NCI-H2171 treated with DMSO at 0.1 percent for 48 hours (cell line): ENCODE measurements at places on chromosomes 2 and 18.

DNA sequence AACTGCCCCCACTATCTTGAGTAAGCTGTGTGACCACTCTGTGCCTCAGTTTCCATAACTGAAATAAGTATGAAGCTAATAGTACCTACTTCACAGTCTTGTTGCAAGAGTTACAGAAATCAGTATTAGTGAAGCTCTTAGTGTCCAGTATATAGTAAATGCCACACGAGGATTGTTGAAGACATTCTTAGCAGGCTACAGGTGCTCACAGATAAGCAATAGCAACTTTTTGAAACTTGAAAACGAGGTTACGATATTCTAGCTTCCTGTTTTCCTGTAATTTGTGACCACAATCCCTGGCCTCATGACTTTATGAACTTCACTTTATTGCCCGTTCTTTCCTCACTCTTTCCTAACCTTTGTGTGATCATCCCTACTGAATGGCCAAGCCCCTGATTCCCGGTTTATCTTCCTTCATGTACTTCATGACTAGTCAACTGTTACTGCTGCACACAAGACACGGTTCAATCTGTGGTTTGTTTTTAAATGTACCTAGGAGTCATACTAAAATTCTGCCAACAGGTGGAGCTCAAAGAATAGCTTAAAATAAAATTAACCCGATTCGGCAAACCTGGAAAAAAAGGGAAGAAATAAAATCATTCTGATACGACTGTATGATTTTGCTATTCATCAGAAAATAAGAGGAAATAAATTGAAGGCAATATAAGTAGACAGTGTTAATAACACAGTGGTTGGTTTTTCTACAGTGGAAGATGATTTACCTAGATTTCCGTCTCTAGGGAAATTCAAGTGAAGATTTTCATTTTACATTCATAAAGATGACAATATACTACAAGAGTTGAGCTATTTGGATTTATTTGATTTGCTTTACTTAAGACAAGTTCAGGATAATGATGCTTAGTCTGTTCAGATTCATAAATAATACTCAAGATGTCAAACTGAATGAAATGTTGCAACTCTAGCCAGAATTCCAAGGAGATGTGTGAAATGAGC lies 38.1 kb upstream of the STAT1 start:
- DNase-seq = peak; percentile 63

GRCh38 chr2:26448651-26449050 lies 29.3 kb downstream of the OTOF start:
- DNase-seq = no peak

- peak; percentile 17 for DNase-seq
These were observed 121.7 kb upstream of the TACR1 start for GRCh38 chr2:75320898-75321598.

- no peak for DNase-seq
These were observed 118.6 kb downstream of the PARD3B start for GRCh38 chr2:204663816-204664425.

GRCh38 chr2:163670929-163671328 lies 64.9 kb downstream of the FIGN start:
- DNase-seq = no peak

DNA sequence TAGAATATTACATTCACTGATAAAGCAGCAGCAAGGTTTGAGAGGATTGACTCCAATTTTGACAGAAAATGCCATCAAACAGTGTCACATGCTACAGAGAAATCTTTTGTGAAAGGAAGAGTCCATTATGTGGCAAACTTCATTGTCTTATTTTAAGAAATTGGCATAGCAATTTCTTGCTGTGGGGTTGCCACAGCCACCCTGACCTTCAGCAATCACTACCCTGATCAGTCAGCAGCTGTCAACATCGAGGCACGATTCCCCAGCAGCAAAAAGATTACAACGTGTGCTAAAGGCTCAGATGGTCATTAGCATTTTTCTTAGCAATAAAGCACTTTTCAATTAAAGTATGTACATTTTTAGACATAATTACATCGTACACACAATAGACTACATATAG lies 74.7 kb downstream of the PRKCE start:
- DNase-seq = no peak

GRCh38 chr2:64931246-64932115 lies 57.7 kb upstream of the SLC1A4 start:
- DNase-seq = no peak

- DNase-seq = no peak
These were observed 164.1 kb downstream of the FHOD3 start for GRCh38 chr18:36461551-36461987.

DNA sequence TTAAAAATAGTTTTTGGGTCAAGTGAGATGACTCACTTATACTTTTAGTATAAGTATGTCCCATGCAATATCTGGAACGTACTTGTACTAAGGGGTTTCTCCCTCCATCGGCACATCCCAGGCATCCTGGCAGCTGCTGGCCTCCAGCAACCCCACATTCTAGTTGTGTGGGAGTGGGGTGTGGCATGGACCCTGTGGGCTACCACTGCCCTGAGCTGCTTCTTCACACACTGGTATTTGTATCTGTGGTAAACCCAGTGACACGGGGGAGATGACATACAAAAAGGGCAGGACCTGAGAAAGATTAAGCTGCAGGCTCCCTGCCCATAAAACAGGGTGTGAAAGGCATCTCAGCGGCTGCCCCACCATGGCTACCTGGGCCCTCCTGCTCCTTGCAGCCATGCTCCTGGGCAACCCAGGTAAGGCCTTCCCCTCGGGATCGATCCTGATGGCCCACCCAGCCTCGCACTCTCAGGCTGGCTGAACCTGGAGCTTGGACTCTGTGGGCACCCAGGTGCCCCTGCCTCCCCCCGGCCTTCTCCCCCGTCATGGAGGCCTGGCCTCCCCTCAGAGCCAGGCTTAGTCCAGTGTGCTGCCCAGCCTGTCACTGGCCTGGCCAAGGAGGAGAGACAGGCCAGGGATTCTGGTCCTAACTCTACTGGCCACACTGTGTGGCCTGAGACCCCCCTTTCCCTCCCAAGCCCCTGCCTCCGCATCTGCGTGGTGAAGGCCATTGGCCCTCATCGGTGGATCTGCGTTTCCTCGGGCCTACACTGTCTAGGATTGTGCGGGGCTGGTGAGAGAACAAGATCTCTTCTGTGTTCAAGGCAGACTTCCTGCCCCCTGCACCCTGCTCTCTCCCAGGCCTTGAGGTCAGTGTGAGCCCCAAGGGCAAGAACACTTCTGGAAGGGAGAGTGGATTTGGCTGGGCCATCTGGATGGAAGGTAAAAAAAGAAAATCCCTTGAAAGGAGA lies at the start of gene GNLY:
Gene GNLY, plus strand, starts transcription at position 307 of the 974 bp plus-strand sequence. Its CDS starts 61 bp downstream, at position 368.
- DNase-seq = no peak

DNA sequence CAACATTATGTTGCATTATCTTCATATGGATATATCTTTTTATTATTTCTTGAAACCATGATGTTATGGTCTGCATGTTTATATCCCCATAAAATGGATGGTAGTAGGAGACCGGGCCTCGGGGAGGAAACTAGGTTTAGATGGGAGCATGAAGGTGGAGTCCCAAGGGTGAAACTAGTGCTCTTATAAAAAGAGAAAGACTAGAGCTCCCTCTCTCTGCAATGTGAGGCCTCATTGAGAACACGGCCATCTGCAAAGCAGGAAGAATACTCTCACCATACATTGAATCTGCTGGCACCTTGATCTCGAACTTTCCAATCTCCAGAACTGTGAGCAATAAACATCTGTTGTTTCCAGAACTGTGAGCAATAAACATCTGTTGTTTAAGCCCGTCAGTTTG lies 64.0 kb downstream of the NXPH2 start:
- DNase-seq = peak; percentile 10

DNA sequence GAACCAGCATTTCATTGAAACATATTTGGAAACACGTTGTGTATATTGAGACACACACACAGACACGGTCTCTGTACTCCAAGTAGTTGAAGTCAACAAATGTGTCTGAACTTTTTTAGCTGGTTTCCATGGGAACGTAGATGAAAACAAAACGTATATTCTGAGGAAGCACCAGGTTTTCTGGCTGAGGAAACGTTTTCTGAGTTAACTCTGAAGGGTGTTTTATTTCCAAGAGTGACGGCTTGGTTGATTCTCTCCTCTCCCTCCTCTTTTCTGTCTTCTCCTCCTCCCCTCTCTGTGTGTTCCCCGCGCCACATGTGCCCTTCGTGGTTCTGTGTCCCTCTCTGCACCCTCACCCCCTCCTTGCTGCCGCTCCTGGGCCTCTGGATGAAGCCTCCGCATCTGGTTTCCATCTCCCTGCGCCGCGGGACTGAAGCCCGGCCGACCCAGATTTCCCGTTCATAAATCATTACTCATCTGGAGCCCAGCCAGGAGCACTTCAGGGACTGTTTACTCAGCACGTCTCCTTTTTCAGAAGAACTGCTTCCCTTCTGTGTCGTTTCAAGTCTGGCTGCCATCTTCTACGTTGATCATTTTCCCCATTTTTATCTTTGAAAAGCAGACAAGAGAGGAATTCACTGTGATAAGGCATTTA lies 122.7 kb downstream of the COL6A3 start:
- DNase-seq = peak; percentile 95

- peak; percentile 52 for DNase-seq
These were observed 1.5 kb downstream of the MALL start for GRCh38 chr2:110113961-110114591.

DNA sequence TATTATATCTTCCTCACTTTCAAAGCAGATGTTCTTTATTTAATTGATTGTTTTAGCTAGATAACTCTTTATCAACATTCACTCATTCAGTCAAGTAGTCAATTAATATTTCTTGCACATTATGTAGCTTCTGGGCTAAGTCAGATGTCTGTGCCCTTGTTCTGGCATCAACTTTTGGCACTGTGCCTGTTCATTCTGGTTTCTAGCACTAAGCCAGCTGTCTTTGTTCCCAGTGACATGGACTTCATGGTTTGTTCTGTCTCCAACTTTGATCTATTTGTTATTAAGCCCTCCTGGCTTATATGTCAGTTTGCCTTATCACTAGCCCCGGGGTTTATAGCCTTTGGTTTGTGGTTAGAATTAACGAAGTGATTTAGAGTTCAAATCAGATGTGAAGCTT lies 247.9 kb upstream of the SYT4 start:
- DNase-seq = peak; percentile 79

DNA sequence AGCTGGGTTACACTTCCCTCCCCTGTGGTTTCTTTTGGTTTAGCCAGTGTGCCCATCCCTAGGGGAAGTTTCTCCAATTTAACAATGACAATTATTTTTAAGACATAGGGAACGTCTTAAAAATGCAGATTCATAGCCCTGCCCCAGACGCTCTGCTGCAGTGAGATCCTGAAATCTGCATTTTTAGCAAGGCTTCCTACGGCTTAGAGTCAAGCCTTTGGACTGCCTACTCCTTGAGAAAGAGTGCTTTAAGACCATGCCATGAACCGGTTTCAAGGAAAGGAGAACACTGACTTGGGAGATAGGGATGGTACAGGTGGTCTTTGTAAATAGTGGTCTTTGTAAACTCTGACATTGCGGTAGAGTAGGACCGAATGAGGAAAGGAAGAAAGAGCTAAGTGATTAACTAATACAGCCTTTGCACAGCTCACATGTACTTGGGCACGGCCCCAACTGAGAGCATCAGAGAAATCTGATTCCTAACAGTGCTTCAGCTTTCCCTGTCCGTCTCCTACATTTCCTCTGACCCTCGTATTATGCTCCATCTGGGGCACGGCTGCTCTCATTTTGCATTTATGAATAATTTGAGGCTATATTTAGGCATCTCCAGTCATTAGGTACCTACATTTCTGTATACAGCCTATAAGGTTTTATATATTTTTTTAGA lies 217.6 kb upstream of the TANK start:
- DNase-seq = no peak

DNA sequence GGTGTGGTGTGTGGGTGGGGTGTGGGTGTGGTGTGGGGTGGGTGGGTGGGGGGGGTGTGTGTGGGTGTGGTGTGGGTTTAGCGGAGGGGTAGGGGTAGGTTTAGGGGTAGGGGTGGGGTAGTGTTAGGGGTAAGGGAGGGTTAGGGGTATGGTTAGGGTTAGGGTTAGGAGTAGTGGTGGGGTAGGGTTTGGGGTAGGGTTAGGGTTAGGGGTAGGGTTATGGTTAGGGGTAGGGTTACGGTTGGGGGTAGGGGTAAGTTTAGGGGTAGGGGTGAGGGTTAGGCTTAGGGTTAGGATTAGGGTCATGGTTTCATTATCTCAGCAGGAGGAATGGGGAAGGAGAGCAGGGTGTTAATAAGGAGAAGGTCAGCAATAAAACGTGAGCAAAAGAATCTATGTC lies 11.3 kb upstream of the PARD6G start:
- DNase-seq = no peak

- no peak for DNase-seq
These were observed 14.0 kb upstream of the INHBB start for GRCh38 chr2:120331903-120332302.

DNA sequence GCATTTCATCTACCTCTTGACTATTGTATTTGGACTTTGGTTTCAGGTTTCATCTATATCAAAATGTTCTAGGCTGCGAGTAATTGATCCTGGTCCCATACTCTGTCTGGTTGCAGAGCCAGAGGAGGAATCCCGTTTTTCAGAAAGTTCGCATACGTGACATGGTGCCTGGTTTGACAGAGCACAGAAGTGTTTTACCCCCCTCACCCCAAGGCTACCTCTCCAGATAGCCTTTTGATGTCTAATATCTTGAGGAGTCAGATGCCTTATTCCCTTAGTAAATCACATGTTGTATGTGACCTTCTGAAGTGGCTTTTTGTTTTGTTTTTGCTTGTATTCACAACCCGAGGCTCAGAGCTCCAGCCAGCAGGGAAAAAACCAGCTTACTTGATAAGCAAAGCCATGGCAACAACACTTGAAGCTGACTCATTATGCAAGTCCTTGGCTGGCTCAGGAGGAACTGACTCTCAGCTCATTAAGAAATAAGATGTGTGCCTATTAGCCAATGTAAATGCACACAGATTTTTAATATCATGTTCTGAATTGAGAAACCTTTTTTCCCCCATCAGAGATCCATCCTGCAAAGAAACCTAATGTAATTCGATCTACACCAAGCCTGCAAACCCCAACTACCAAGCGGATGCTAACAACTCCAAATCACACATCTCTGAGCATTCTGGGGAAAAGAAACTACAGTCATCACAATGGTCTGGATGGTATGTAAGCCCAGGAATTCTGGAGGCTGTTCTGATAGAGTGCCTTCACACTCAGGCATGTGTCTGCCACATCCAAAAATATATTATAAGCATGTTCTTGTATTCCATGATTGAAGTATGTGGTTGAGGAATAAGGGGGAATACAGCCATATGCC lies 41.4 kb downstream of the OXER1 start:
- peak; percentile 40 for DNase-seq

- DNase-seq = no peak
These were observed 37.4 kb upstream of the RAPGEF4 start for GRCh38 chr2:172698041-172698863.
